ENCODE measurements at places on chromosomes 2 and 18.

DNA sequence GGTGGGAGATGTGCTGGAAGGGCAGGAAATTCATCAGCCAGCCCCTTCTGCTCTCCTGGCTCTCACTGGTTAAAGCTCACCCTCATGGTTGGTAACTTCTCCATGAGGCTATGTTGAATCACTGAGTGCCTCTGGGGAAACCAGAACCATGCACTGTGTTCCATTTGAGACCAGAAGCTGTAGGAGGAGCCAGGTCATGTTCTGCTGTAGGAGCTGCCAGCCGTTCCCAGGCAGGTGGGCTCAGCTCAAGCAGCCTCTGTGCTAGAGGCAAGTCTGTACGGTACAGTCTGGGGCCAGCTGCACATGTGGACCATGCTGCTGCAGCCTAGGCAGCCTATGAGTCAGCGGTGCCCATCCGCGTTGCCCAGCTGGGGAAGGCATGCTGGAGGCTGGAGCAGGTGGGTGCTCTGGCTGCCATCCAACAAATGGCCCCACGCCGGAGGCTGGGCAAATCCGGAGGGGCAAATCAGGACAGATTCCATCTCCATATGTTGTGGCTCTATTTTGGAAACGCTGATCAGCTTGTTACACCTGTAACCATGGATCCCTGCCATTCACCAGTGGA lies 22.0 kb upstream of the KCNF1 start:
- DNase-seq, result no peak

- DNase-seq, result no peak
Measured at GRCh38 chr2:112108178-112108832, 29.9 kb upstream of the FBLN7 start.

DNA sequence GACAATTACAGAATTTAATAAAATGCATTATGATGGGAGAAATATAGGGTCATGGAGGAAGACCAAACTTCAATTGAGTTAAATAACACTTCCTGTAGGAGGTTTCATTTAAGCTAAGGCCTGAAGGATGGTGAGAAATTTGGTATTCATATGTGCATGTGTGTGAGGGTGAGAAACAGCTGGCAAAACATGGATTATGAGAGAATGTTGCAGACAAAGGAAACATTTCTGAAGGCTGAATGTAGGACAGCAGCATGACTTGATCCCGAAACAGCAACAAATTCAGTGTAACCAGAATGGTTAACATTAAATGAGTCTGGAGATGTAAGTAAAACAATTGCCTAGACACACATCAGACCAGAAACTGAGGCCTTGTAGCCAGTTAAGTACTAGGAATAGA lies 630.8 kb downstream of the NR4A2 start:
- no peak for DNase-seq

DNA sequence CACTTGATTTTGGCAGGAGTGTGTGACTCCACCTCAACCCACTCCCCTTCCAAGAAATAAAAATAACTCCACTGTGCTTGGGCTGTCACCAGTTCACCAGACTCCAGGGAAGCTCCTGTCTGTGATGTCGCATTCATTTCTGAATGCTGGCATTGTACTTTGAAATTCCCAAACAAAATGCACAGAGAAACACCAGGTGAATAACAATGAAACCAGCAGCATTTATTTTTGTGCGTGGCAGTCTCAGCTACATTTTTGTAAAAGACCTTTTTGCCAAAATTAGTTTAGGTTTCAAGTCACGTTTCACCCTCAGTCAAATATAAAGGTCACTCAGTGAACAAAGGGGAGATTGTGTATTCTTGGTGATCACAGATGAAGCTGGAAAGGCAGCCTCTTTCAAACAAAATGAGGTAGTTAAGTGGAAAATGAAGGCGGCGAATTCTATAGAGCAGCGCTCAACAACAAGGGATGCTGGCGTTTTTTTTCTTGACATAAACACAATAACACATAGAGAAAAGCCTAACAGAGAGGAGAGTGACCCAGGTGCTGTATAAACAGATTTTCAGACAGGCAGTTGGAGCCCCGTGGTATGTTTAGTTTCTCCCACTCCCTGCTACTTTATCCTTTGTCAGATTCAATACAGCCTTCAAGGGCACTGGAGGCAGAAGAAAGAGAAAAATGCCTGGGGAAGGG lies 210.3 kb upstream of the GCFC2 start:
- DNase-seq, result no peak

- DNase-seq, result no peak
Measured at GRCh38 chr2:43481927-43482542, 113.8 kb downstream of the THADA start.

GRCh38 chr2:169513926-169514325 lies 4.4 kb downstream of the KLHL41 start:
- no peak for DNase-seq

DNA sequence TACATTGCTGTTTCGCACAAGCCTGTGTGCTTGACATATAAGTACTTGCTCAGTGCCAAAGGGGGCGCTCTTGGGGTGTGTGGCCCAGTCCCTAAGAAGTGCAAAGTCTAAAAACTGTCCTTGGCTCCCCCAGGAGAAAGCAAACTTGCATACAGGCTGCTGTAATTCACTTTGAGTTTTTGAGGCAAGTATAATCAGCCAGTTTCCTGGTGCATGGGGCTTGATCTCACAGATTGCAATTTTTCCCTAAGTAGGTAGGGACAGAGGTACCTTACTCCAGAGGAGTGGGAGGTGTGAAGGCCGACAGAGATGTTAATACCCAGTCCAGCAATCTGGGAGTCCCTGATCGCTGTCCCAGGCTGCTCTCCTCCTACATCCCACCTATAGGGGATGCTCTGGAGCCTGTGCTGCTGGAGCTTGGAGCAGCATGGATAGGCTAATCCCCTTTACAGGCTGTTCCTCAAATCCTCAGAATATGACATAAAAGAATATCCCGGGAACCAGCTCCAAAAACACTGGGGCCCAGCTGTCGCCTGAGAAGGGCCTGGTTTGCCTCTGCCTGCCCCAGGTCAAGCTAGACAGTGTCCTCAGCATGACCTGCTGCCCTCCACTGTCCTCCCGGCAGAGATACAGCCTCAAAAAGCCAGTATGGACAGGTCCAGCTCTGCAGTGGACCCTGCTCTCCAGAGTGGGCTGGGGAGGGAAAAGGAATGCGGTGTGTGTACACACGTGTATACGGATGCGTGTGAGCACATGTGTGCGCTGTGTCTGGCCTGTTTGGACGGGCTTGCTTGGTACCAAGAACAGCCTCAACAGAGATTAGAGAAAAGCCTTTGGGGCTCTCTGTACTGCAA lies 136.5 kb upstream of the HAAO start:
- peak; percentile 42 for DNase-seq

GRCh38 chr2:180222644-180223043 lies 215.5 kb upstream of the CWC22 start:
- peak; percentile 5 for DNase-seq

- no peak for DNase-seq
Measured at GRCh38 chr2:144894612-144895599, 375.0 kb upstream of the ZEB2 start.

- peak; percentile 62 for DNase-seq
Measured at GRCh38 chr18:64037812-64038414, 68.0 kb downstream of the SERPINB8 start.

DNA sequence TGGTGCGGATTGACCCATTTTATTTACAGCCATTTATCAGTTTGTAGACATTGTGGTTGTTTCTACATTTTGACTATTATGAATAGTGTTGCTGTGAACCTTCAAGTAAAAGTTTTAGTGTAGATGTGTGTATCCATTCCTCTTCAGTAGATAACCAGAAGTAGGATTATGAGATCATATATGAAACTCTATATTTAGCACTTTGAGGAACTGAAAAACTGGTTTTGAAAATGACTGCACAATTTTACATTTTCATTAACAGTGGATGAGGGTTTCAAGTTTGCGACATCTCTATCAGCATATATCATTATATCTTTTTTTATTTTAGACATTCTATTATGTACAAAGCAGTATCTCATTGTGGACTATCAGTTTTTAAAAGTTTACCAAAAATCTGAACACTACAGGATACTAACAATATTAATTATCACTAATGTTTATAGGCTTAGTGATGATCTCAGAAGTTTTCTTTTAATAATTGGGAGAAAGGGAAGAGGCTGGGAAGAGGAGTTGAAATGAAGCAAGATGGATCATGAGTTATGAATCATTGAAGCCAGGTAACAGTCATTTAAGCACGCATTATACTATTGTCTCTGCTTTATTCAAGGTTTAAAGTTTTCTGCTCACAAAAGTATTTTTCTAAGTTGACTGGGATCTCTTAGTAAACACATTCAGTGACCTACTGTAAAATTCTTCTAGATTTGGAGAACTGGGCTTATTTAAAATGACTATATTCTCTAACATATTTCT lies 329.0 kb upstream of the LRATD1 start:
- DNase-seq, result no peak

GRCh38 chr2:12048550-12048949 lies 302.1 kb downstream of the LPIN1 start:
- DNase-seq, result peak; percentile 33

- DNase-seq, result no peak
Measured at GRCh38 chr2:209584915-209585314, 161.1 kb downstream of the MAP2 start.

- no peak for DNase-seq
Measured at GRCh38 chr2:23015651-23016200, 369.3 kb upstream of the KLHL29 start.

All from A673 (cell line).